Stimulated activated CD4-positive, alpha-beta T cell treated with anti-CD3 and anti-CD28 coated beads, TNF-alpha, amount 100 ng/mL, for 1 hour (primary cell): ENCODE measurements at places on chromosomes 7 and 10.

DNA sequence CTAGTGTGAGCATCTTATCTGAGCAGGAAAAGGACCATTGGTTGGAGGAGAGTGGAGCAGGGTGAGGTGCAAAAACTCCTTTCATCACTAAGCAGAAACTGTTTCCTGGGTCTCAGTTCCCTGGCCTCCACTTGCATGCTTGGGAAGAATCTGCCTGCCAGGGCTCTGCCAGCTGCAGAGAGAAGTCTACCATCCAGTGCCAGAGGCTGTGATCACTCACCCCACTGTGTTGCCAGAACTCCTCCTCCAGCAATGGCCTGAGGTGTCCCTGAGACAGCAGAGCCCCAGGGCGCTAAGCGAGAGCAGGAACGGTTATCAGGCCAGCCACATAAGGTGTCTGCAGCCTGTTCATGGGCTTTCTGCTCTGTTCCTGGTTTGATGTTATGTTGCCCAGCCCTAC lies 991.4 kb downstream of the CCSER2 start:
- no peak for DNase-seq

DNA sequence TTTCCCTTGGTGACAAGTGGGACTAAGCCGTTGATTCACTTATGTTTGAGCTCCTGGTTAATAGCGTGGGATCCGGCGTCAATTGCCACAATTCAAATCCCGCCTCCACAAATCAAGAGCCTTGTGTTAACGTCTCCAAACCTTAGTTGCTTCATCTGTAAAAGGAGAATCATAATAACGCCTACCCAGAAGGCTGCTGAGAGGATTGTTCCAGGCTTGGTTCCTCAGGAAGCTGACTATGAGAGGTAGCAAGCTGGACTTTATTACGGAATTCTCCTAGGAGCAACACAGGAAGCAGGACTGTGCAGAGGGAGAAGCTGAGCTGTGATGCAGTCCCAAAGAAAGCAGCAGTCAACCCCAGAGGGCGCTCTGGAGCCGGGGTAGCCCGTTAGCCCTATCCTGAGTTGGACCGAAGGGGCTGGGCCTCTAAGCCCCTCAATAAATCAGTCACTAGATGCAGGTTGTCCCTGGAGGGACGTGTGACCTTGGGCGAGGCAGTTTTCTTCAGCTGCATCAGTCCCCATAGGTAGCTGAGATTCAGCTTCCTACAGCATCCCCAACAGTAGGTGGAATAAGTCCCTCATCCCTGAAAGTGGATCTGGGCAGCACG lies 6.9 kb upstream of the BAG3 start:
- no peak for DNase-seq

DNA sequence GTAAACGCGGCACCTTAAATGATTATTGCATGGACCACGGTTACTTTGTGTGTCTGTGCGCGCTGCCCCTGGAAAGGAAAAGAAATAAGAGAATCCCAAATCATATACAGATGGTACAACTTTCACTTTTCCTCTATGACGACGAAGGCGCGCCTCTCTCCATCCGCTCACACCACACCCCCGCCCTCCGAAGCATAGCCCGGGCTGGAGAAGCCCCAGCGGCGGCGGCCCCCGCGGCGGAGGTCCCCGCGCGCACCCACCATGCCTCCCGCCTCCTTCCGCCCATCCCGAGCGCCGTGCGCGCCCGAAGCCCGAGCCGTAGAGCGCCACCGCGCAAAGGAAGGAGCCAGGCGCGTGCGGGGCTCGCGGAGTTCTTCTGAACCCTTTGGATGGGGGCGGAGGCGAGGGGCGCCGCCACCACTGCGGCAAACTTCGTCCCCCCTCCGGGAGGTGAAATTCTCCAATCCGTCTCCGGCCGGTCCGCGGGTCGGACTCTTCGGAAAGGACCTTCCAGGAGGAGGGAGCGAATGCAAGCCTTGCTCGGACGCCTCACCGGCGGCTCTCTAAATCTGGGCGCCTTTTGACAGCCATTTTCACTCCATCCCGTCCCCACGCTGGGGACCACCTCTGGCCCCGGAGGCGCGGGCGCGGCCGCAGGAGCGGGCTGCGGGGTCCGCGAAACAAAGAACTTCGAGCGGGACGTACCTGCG lies 588 bp downstream of the GLI3 start:
- DNase-seq, result no peak

DNA sequence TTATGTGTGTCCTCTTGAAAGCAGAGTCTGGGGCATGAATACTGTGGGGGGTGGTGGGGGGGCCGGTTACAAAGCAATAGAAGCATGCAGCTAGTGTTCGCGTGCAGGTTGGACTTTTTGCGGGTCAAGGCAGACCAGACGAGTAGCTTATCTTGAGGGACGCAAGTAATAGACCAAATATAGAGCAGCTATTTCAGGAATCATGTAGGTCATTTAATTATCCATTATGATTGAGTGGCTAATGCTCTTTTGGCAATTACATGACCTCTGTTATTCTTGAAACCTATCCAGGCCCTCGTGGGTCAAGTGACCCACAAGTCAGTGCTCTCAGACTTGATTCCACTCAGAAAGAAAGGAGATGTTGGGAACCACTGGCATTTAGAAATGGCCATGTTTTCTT lies 93.0 kb downstream of the BTRC start:
- no peak for DNase-seq

GRCh38 chr7:151941009-151941408 lies 15.2 kb upstream of the GALNTL5 start:
- DNase-seq, result no peak

GRCh38 chr7:42907316-42907715 lies 4.6 kb downstream of the C7orf25 start:
- no peak for DNase-seq

GRCh38 chr10:71285180-71285545 lies 33.9 kb upstream of the SLC29A3 start:
- DNase-seq, result no peak

- no peak for DNase-seq
These were observed 12.2 kb downstream of the GPR26 start for GRCh38 chr10:123678376-123678775.

GRCh38 chr10:1293636-1294435 lies 237.7 kb downstream of the WDR37 start:
- no peak for DNase-seq

DNA sequence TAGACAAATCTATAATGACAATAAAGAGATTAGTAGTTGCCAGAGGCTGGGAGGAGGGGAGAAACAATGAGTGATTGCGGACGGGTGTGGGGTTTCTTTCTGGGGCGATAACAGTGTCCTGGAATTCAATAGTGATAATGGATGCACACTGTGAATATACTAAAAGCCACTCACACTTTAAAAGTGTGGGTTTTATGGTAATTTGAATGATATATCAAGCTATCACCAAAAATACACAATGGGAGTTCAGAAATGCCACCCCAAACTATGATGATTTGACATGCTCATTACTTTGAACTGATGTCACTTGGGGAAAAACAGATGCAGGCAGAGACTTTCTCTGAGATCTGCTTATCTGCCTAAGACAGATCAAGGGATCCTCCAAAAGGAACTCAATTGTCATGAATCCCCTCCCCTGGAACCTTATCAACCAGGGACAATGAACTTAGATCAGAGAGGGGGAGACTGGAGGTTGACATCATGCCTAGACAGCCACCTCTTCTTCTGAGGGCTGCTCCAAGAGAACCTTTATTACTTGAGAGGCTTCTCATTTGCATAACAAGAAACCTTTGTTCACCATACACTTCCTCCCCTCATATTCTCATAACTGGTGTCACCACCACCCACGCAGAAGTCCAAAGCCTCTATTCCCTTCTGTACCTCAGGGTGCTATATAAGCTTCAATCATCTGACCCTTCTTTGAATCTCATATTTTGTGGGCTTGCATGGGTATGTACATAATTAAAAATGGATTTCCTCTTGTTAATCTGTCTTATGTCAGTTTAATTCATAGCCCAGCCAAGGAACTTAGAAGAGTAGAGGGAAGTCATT lies 14.8 kb upstream of the ZC3HAV1 start:
- no peak for DNase-seq

DNA sequence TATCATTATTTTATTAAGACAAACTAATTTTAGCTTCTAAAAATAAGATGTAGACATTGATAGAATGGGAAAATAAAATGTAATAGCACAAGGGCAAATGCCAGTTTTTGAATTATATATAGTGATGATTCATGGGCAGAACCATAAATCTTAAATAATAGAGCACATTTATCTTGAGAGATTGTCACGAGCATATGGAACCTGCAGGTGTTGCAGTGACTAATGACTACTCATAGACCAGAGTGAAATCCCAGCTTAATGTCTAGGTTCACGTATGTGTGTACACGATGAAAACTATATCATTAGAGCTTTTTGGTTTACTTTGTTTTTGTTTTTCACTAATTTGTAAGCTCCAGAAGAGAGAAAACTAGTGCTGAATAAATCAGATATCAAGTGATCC lies 150.2 kb upstream of the CACNA2D1 start:
- no peak for DNase-seq

DNA sequence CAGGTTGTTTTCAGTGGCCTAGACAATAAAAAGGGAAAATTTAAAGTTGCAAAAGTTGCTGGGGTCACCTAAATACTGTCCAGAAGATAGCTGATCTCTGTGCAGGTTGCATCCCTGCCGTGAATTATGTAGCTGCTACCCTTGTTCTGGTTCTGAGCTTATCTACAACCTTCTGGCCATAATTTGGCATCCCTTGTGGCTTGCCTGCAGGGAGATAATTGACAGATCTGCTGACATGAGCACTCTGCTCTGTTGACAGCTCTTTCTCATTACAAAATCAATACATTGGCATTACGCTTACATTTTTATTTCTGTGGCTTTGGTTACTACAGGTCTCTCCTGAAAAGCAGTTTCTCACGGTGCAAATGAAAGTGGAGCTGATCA lies 29.3 kb upstream of the HECTD2 start:
- no peak for DNase-seq

- no peak for DNase-seq
These were observed 29.0 kb downstream of the PODXL start for GRCh38 chr7:131527456-131527855.

GRCh38 chr10:102402512-102402896 lies 7.0 kb downstream of the NFKB2 start:
- DNase-seq, result no peak

DNA sequence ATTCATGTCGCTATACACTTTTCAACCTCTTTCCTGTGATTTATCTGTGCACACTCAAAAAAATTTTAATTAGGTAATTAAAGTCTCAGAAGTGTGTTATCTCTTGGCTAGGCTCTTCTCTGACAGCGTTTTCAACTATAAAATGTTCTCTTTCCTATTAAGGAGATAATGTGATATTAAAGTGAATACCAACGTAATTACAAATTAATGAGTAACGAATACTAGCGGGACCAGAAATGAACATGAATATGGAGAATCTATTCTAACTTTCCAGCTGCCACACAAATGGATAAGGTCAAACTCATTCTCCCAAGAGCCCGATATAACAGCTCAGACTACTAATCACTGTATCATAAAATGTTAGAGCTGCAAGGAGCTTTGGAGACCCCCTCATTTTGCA lies 12.0 kb downstream of the COL1A2 start:
- no peak for DNase-seq

- no peak for DNase-seq
These were observed 1177.4 kb upstream of the PHF14 start for GRCh38 chr7:9796241-9796640.

GRCh38 chr10:6267941-6268340 lies 65.2 kb downstream of the PFKFB3 start:
- DNase-seq, result no peak

- no peak for DNase-seq
These were observed 207.2 kb upstream of the DKK1 start for GRCh38 chr10:52106899-52107298.

DNA sequence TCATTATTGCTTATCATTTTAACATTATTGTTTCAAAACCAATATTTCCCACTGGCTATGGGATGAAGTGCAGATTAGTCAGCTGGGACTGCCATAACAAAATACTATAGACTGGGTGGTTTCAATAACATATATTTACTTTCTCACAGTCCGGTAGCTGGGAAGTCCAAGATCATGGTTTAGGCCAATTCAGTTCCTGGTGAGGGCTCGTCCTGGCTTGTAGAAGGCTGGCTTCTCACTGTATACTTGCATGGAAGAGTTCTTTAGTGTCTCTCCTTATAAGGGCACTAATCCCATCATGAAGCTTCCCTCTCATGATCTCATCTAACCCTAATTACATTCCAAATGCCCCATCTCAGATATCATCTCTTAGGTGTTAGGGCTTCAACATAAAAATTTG lies 101.3 kb downstream of the CHRM2 start:
- DNase-seq, result no peak

GRCh38 chr7:36962367-36962766 lies 238.1 kb upstream of the AOAH start:
- no peak for DNase-seq

DNA sequence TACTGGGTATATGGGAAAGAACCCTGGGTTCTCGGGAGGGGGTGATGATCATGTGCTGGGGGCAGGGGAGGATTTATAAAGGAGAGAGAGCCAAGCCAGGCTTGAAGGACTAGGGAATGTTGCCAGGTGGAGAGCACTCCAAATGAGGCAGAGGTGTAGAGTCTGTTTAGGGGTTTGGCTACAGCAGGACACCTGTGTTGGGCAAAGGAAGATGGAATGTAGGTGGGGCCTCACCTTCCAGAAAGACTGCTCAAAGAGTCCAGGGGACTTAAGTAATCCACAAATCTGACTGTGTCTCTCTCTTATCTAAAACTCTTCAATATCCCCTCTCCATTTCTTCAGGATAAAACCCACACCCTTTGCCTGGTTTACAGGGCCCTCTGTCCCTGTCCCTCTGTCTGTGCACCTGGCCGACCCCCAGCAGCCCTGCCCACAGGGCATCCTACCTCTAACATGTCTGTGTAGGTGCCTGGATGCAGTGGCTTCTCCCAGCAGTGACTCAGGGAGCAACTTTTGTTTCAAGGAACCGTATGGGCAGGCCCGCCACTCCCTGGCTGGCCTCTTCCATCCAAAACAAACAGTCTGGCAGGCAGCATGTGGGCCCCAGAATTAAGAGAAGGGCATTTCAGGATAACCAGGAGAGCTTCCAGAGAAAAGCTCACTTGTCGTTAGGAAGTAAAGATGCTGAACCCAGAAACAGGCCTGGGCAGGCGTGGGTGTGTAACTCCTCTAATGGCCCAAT lies 10.6 kb upstream of the PLEKHA1 start:
- DNase-seq, result no peak

GRCh38 chr7:72265071-72265904 lies 146.8 kb downstream of the CALN1 start:
- DNase-seq, result no peak

DNA sequence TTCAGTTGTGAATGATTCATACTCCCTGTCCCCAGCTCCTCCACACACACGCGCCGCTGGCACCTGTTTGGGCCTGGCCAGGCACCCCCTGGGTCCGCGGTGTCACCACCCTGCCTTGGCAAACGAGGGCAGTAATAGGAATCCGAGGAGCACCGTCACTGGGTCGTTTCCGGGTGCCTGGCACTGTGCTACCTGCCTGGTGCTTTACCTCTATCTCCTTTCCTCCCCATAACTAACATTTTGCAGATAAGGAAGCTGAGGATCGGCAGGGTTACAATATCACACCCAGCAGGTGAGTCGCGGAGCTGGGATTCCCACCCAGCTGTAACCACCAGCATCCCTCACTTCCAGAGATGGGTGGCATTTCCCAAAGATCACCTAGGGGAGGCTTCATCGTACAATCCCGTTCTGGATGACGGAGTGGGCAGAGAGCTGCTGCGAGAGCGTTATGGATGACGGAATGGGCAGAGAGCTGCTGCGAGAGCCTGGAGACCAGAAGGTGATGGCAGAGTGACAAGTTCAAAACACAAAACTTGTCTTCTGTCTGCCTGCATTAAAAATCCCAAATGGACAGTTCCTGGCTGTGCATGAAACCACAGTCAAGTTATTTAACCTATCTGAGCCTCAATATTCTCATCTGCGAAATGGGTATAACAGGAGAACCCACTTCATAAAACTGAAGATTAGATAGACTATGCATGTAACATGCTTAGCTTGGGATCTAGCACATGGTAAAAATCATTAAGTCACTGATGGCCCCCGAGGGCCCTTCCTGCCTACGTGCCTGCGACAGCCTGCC lies 1.1 kb upstream of the HSPA12A start:
- no peak for DNase-seq
